ENCODE measurements at places on chromosomes 3 and 15. TPM values are rescaled to one million over a fixed set of nuclear protein-coding genes. Genes with fewer than 3 reads are reported as not detected.

ZNF662 gene
- 1.7 TPM for total RNA-seq

ARNT2 gene
- 5.9 TPM for total RNA-seq

DNAJB8 gene
- total RNA-seq = not detected

USP4 gene
- total RNA-seq = 29.1 TPM

DNA sequence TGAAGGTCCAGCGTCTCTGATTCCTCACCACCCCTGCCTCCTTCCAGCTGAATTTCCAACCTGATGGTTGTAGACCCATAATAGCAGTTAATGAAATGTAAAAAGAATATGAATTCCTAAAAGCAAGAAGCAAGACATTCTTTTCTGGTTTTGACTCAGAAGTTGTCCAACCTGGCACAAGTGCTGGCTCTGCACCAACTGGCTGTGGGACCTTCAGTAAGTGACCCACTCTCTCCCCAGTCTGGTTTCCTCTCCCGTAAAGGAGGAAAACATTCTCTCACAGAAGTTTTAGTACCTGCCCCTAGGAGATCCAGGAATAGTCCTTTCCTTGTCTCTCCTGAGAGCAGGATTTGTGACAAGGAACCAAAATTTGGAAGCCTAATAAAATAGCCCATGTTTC, 236.9 kb upstream of the TRIM42 start:
- H3K27me3 ChIP-seq = peaks cover 1% of the 10 kb centered on the region
- H3K4me1 ChIP-seq = no peaks in the 10 kb centered on the region
- DNase-seq = no peak

- no peaks in the 10 kb centered on the region for H3K36me3 ChIP-seq
- H3K27ac ChIP-seq = no peak overlapping the region
- H3K4me3 ChIP-seq = no peak overlapping the region
- no peaks in the 10 kb centered on the region for H3K27me3 ChIP-seq
- H3K4me1 ChIP-seq = no peaks in the 10 kb centered on the region
- DNase-seq = no peak
Measured at GRCh38 chr3:132911741-132912415, 126.3 kb upstream of the TMEM108 start.

DNA sequence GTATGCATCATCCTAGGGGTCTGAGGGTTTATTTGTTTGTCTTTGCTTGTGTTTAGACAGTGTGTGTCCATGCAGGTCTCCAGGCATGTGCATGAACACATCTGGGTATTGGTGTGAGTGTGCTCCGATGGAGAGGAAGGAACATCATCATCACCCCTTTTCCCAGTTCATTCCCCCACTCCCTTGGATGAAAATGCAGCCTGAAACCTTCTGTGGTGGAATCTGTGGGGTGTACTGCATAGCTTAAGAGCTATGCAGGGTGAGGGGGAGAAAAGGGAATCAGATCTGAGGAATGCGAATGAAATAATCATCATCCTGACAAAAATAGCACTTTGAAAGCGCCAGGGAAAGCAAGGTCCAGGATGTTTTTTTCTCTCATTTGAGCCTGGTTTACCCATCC, 520.1 kb downstream of the NTRK3 start:
- H3K4me3 ChIP-seq = no peak overlapping the region
- no peak overlapping the region for H3K27ac ChIP-seq

DNA sequence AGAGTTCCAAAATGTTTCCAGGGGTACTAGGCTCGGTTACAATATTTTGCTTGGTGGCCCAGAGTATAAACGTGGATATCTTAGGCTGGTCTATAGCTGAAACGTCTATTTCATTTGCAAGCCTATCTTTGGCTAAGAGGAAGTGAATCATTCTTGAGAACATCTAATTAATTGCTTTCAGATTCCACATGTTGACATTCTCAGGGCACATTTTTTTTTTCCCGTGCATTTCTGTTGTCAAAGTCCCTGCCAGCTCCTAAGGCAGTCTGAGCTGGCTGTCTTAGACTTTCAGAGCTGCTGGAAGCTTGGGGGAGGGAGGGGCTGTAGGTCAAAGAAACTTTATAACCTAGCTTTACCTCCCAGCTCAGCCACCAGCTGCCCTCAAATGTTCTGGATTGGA, 23.2 kb upstream of the LAMP3 start:
- no peaks in the 10 kb centered on the region for H3K36me3 ChIP-seq
- peaks cover 3% of the 10 kb centered on the region for H3K4me1 ChIP-seq
- no peaks in the 10 kb centered on the region for H3K27me3 ChIP-seq
- no peak for DNase-seq
- H3K4me3 ChIP-seq = no peak overlapping the region
- no peak overlapping the region for H3K27ac ChIP-seq

Measured in psoas muscle (tissue), 8 donors.